ENCODE measurements at places on chromosomes 6 and 20.
A peak's percentile ranks its signal among the peaks of the same experiment; 100 is the strongest.

- DNase-seq: no peak
These were observed 601.5 kb downstream of the QKI start for GRCh38 chr6:164016056-164016455.

DNA sequence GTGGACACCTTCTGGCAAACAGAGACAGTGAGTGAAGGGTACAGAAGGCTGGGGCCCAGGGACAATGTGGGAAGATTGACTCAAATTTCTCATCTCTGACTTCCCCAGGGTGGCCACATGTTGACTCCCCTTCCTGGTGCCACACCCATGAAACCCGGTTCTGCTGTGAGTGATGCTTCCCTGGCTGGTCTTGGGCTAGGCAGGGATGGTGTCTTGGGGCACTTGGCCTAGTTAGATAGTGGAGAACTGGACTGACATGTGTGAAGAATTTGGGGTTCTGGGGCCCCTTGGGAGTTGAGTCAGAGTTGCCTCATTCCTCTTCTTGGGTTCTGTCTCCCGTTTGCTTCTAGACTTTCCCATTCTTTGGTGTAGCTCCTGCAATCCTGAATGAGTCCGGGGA lies 34.2 kb downstream of the GSS start:
- DNase-seq: no peak

- DNase-seq: peak; percentile 60
These were observed 25.0 kb upstream of the ABT1 start for GRCh38 chr6:26571592-26572296.

DNA sequence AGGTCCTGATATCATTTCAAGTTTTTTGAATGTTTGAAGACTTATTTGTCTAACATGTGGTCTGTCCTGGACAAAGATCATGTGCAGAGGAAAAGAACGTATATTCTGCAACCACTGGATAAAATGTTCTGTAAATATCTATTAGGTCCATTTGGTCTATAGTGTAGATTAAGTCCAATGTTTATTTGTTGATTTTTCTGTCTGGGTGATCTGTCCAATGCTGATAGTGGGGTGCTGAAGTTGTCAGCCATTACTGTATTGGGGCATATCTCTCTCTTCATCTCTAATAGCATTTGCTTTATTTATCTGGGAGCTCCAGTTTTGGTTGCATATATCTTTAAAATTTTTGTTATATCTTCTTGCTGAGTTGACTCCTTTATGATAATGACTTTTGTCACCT lies 258.4 kb upstream of the CITED2 start:
- DNase-seq: no peak

DNA sequence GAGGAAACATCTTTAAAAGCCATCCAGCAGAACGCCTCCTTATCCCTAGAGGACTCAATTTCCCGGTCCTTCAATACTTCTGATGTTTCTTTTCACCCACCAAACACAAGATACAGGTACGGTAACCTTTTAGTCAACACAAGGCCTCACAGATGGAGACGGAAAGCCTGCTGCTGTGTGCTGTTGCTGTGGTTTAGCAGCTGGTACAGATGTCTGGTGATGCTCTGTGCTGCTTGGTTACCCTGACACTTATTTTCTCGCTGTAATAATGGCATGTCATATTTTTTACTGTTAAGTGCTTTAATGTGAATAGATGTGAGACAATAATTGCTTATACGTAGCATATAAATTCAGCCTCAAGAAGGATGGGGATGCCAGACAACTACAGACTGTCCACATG lies 25.3 kb downstream of the GMDS start:
- no peak for DNase-seq

- no peak for DNase-seq
These were observed 98.4 kb upstream of the CARMIL1 start for GRCh38 chr6:25180630-25181349.

DNA sequence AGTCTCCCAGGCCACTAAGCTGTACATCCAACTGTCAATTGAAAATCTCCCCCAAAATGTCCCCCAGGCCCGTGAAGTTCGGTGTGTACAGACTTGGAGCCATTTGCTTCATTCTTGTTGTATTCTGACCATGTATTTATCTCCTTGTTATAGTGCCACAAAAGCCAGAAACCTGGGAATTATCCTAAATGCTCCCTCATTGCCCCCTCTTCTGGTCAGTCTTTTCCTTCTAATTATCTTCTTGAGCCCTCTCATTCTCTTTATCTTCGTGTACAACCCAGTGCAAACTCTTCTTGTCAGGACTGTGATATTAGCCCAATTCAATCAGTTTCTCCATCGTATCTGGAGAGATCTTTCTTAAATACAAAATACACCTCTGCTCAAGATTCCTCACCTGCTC lies 64.7 kb downstream of the RFX6 start:
- no peak for DNase-seq

GRCh38 chr6:2688401-2689064 lies 62.2 kb downstream of the MYLK4 start:
- no peak for DNase-seq

DNA sequence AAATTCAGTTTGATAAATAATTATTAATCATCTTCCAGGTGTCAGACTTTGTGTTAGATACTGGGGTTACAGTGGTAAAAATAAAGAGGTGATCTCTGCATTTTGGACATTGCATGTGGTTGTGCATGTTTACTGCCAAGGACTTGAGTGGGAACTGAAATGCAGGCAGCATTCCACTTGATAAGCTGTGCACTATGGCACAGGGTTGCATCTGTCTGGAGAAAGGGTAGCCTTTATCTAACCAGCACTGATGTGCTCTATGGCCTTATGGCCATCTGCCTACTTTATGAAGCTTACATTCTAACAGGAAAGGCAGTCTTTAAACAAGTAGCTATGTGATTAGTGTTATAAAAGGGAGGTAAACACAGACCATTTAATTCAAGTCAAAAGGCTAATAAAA lies 53.0 kb upstream of the MLIP start:
- no peak for DNase-seq

- DNase-seq: no peak
These were observed 73.6 kb upstream of the TIAM2 start for GRCh38 chr6:154921482-154921881.

- DNase-seq: no peak
These were observed 45.9 kb downstream of the SLC22A3 start for GRCh38 chr6:160393891-160394653.

DNA sequence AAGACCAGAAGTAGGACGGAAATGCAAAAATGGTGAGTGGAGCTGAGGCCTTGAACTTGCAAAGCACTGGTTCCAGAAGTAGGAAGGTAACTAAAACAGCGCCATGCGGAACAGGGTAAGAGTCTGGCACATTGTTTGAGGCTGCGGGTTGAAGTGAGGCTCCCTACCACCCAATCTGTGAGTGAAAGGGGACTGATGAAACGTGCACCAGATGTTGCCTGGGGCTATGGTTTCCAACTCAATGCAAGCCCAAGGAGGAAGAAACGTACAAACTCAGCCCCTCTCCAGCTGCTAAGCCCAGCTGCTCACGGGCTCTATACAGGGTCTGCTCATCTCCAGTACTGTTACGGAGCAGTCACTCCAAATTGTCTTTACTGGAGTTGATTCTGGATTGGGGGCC lies 68.7 kb upstream of the KCNK16 start:
- DNase-seq: no peak

- no peak for DNase-seq
These were observed 10.6 kb downstream of the ACSS2 start for GRCh38 chr20:34887023-34887422.

DNA sequence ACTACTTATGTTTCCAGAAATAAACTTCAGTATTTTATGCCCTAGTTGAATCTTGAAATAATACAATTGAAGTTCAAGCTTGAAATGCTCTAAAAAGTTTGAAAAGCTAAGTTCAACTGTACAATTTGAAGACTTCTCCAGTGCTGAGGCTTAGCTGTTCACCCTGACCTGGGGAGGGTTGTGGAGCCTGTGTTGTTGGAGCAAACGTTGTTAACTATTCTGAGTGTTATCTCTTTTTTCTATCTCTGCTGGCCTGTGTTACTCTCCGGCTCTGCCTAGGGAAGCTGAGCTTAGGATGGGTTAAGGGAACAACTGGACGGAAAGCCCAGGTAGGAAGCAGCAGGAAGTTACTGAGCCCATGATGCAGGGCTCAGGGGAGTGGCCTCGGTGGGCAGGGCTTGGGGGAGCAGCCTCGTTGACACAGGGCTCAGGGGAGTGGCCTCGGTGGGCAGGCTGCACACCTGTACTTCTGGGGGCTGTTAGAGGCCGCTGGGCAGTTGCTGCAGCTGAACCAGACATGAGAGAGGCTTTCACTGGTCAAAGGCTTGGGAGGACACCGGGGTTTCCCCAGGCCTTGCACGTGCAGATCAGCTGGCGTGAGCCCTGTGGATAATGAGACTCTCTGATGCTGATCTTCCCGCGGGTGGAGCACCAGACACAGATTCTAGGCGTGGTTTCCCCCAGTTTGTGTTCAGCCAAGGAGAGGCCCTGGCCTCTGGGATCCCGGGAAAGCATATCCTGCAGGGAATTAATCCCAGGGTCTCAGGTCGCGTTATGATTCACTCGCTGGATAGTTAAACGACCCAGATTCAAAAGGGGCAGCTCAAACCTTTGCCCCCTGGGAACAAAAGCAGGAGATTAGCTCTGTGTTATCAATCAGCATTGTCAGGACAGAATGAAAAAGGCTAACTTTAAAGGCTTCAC lies 58.9 kb downstream of the ERMARD start:
- no peak for DNase-seq

DNA sequence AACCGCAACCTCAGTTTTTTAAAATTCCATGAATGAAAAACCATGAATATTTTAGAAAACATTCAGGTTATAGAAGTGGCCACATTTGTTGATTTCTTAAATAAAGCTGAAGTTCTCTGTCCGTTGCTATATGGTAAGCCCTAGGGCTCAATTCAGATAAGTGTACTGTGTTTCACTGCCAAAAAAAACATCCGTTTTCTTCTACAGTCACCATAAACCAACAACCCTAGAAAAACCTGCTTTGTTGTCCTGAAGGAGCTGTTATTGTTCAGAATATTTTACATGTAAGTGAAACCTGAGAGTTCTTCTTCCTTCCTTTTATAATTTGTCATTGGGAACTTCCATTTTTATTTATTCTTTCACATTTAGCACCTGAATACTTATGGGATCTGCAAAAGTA lies 274.1 kb downstream of the TFAP2A start:
- no peak for DNase-seq

DNA sequence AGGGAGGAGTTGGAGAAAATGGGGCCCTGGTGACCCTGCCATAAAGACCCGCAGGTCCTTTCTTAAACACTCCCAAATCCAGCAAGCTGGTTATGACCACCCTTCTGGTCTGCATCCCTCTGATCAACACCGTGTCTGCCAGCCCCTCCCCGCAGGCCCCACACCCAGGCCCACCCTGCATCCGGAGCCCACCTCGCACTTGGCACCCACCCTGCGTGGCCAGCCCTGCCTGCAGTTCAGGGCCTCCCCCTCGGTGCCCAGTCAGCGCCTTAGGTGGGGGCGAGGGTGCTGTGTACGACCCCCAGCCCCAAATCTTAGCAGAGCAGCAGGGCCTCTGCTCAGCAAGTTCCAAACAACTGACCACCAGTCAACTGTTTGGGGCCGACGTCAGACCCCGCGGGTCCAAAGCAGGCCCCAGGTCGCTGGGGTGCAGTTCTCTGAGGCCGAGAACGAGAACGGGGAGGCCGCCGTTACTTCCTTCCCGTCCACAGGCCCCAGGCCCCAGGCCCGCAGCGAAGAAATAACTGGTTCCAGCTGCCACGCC lies 1.2 kb downstream of the ACSS1 start:
- no peak for DNase-seq

GRCh38 chr6:86724695-86725094 lies 212.6 kb upstream of the HTR1E start:
- no peak for DNase-seq

- DNase-seq: no peak
These were observed 58.0 kb downstream of the TFAP2C start for GRCh38 chr20:56687061-56687460.

- DNase-seq: no peak
These were observed 11.2 kb upstream of the PSMG4 start for GRCh38 chr6:3247255-3248146.

- no peak for DNase-seq
These were observed 181.8 kb downstream of the SASH1 start for GRCh38 chr6:148524471-148524882.

GRCh38 chr20:45798935-45799642 lies 7.3 kb downstream of the DNTTIP1 start:
- DNase-seq: peak; percentile 68

DNA sequence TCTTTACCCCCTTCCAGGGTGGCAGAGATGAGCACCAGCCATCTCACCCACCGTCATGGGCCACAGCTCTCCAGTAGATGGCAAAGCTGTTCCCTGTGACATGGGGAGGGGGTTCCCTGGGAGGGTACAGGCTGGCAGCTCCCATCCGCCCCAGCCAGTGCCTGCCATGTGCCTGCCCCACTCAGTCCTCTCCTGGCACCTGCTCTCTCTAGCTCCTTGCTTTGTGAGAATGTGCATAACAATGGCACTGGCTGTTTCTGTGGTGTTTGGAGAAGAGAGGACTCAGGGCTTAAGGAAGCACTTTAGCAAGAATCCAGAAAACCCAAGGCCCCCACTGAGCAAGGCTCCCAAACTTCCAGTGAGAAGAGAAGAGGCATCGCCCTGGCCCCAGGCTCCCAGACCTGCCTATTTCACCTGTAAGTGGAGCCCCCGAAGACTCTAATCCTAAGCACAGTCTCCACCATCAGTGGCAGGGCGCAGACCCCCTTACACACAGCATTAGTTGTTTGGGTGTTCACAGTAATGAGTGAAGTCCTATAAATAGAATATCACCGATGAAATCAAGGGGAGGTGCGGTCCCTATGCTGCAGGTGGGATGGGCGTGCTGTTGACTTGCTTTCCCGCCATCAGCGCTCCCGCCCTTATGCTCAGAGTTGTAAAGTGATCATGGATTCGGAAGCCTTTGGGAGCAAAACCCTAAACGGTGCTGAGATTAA lies 110.2 kb downstream of the AGPAT4 start:
- no peak for DNase-seq

GRCh38 chr6:143141442-143141841 lies 80.8 kb downstream of the AIG1 start:
- no peak for DNase-seq

GRCh38 chr20:59811681-59812171 lies 121.7 kb downstream of the SYCP2 start:
- DNase-seq: no peak

GRCh38 chr20:15913391-15914025 lies 659.7 kb downstream of the KIF16B start:
- no peak for DNase-seq

- no peak for DNase-seq
These were observed 25.0 kb downstream of the TTBK1 start for GRCh38 chr6:43268355-43268700.

DNA sequence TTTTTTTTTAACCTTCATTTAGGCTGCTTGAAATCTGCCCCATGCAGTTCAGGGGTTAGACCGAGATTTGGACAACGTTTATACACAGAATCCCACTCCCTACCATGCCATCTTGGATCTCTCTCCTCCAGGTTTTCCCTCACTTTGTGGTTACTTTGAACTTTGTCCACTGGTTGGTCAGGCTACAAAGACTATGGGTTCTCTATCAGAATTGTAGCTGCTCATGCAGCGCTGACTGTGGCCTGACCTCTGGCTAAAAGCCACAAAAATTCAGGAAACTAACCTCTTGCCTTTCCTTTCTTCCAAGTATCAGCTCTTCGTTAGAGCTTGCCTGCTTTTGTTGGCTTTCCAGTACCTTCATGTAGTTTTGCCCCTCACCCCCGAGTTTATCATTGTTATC lies 44.9 kb upstream of the KCNG1 start:
- DNase-seq: no peak

- DNase-seq: no peak
These were observed 6.2 kb downstream of the DUSP22 start for GRCh38 chr6:298233-299103.

GRCh38 chr6:26363882-26364701 lies 906 bp upstream of the BTN3A2 start:
- peak; percentile 40 for DNase-seq

Measured in CD4-positive, CD25-positive, alpha-beta regulatory T cell (primary cell).